D341Med (cell line): ENCODE measurements at places on chromosomes 12 and 14.

GRCh38 chr12:3752096-3752709 is 706 bp downstream of the CRACR2A start:
- peak; percentile 45 for DNase-seq

DNA sequence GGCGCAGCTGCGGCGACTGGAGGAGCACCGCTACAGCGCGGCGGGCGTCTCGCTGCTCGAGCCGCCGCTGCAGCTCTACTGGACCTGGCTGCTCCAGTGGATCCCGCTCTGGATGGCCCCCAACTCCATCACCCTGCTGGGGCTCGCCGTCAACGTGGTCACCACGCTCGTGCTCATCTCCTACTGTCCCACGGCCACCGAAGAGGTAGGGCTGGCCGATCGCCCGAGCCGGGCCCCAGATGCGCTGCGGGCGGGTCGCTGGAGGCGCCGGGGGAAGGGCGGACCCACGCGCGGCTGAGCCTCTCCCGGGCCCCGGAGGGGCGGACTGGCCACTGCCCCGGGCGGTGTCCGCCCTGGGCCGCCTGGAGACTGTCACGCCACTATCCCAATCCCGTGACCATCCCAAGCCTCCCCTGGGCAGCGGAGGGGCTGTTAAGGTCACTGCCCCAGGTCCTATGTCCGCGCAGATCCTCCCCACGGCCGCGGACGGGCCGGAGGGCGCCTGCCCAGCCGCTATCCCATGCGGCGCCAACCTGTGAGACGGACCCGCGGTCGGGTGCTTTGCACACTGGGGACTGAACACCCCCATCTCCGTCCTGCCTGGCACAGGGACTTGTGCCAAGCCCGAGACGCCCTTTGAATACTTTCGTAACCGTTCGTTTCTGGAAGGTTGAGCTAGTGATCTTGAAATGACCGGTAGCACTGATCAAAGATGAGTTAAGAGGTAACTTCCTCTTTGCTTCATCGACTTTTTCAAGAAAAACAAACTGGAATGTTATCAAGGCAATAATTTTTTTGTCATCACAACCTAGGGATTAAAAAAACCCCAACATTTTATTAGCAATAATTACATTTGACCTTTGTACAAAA is 725 bp downstream of the CHPT1 start:
- DNase-seq = no peak

DNA sequence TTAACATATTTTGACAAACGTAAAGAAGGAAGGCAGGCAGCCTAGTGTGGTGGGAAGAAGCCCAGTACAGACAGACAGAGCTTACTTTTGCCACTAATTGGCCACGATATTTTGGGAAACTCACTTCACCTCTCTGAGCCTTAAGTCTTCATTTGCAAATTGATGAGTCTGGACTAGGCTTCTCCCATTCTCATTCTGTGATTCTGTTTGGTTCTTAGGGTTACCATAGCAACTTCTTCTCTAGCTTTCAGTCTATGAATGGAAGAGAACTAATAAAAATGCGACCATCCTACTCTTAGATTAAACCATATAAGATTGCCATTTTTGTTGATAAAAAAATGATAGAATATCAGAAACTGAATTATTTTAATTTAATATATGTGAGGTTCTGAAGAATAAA is 210.5 kb downstream of the SNAPC1 start:
- DNase-seq = no peak

DNA sequence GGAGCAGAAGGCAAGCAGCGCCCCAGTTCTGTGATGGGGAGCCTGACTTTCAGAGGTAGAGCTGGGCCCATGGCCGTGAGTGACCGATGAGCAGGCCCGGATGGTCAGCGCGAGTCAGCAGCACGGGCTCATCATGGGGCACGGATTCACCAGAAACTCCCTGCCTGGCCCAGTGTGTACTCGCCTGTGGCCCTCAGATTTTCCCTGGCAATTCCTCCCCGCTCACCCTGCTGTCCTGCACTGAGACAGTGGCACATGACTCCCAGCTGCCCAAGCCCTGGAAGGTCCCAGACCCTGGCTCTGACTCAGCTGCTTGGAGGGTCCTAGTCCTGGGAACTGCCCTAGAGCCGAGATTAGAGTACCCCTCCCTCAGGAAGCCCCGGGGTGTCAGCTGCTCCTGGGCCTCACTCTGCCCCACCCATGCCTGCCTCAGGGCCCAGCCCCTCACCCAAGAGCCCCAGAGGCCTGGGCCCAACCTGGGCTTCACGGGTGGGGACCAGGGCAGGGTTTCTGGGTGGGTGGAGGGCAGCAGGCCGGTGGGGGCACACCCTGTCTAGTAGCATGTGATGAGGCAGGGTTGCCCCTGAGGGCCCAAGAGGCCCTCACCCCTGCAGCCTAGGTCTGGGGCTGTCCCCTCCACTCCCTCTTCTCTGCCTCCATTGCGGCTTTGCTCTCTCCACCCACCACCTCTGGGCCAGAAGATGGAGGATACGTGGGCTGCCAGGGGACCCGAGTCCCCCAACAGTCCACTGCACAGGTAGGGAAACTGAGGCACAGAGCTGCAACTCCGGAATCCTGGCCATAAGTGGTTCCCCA is 8.4 kb downstream of the TRMT61A start:
- DNase-seq = no peak

DNA sequence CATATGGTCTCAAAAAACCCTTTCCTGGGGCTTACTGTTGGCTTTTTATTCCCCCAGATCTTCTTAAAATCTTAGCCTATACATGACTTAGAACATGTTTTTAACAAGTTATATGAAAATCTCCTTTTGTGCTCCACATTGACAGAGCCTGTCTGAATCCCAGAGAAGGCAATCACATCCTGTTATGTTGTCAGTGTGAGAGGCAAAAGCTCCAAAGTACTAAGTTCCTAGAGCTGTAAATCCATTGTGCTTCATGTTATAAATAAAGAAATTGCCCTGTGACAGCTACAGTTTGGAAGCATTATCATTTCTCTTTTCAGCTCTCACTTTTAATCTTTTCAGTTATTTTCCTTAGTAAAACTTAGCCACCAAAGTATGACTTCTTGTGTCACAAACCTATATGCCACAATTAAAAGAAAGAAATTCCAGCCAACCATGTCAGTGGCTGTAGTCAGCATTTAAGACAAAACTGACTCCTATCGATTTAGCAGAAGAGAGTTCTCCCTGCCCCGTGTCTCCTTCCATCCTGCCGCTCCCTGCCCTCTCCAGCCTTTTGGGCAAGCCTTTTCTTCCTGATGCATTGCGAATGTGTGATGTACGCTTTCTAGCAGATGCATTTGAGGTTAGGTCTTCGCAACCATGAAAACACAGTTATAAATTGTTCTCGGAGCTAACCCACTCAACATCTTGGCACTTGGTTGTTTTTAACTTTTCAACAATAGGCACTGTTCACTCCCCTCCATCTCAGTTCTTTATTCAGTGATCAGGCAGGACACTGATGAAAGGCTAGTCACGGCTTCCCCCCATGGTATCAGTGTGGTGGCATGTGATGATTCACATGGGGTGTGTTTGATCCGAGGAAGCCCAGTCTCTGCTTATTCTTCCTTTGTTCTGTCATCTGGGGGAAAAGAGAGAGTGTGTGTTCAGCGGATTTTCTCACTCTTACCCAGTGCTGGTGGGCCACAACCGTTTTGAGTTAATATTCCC is 143.5 kb downstream of the SSPN start:
- DNase-seq = no peak
